Caki2 (cell line): ENCODE measurements at places on chromosomes 3 and 15. TPM values are rescaled to one million over a fixed set of nuclear protein-coding genes. Genes with fewer than 3 reads are reported as not detected.
A peak's percentile ranks its signal among the peaks of the same experiment; 100 is the strongest.

FAM227B gene
- 5.2 and 5.8 TPM in 2 replicates for total RNA-seq

SKOR1 gene
- total RNA-seq = 0.61 TPM in 1 of 2 replicates, not detected in the other

TYRO3 gene
- total RNA-seq = 16.5 and 20.2 TPM in 2 replicates

LSAMP gene
- total RNA-seq = not detected in 2 replicates

CYP1A2 gene
- total RNA-seq = not detected in 2 replicates

SLC28A1 gene
- total RNA-seq = not detected in 2 replicates

BCL6 gene
- 1.8 and 3.0 TPM in 2 replicates for total RNA-seq

RSRC1 gene
- total RNA-seq = 57.2 and 72.1 TPM in 2 replicates

P2RY13 gene
- not detected in 2 replicates for total RNA-seq

DNA sequence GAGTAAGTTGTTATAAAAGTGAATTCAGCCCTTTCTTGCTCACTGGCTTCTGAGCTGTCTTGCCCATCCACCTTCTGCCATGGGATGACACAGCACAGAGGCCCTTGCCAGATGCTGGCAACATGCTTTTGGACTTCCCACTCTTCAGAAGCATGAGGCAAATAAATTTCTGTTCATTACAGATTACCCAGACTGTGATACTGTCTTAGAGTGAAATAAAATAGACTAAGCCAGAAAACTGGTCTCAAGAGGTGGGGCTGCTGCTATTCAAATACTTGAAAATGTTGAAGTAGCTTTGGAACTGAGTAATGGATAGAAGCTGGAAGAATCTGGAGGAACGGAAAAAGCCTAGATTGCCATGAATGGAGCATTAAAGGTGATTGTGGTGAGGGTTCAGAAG is 170.4 kb downstream of the ZMAT3 start:
- DNase-seq = no peak

- DNase-seq = no peak
These were observed 64.4 kb upstream of the ACAN start for GRCh38 chr15:88738796-88739195.

GRCh38 chr15:98547741-98548138 is 100.6 kb upstream of the IGF1R start:
- no peak for DNase-seq

DNA sequence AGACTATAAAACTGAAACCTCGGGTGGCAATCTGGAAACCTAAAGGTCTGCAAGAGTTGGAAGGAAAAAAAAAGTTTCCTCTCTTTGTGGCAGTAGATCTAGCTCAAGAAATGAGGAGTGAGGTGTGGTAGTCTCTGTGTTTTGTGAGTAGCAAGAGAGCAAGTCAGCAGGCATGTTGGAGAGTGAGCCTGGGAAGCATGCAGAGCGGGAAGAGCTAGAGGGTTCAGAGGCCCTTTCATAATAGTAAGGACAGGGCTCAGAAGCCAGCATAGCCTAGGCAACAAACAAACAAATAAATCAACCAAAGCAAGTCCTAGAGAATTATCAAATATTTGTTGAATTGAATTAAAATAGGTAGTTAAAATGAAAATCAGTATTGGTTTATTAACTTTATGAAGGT is 189.7 kb upstream of the CBLB start:
- DNase-seq = no peak

GRCh38 chr3:16881896-16882630 is 2.7 kb upstream of the PLCL2 start:
- no peak for DNase-seq

- DNase-seq = peak; percentile 96
These were observed 540.6 kb downstream of the NLGN1 start for GRCh38 chr3:173938159-173938558.

GRCh38 chr15:38683382-38684242 is 119.0 kb upstream of the RASGRP1 start:
- DNase-seq = peak; percentile 28

DNA sequence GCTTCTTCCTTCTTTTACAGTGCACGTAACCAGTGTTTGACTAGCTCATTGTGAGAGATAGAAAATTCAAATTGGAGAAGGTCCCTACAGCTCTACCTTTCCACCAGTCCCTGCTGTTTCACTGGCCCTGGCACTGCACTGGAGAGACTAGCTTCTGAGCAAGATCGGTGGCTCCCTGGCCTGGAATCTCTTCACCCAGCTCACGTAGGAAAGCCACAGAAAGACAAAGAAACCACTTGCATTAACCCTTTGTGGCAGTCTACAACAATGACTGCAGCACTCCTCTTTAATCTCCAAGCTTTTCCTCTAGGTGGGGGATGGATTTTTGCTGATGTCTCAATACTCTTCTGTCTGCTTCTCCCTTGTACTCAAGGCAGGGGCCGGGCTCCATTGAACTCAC is 155.9 kb downstream of the PEX5L start:
- DNase-seq = no peak
